ENCODE measurements at places on chromosomes 16 and 17.

GRCh38 chr17:74361230-74362068 lies at the start of gene BTBD17:
Gene BTBD17, minus strand, starts transcription at chr17:74361868. Its CDS starts 49 bp downstream, at chr17:74361819.
- DNase-seq = peak; percentile 53

GRCh38 chr16:62602790-62603189 lies 566.6 kb upstream of the CDH8 start:
- DNase-seq = no peak

DNA sequence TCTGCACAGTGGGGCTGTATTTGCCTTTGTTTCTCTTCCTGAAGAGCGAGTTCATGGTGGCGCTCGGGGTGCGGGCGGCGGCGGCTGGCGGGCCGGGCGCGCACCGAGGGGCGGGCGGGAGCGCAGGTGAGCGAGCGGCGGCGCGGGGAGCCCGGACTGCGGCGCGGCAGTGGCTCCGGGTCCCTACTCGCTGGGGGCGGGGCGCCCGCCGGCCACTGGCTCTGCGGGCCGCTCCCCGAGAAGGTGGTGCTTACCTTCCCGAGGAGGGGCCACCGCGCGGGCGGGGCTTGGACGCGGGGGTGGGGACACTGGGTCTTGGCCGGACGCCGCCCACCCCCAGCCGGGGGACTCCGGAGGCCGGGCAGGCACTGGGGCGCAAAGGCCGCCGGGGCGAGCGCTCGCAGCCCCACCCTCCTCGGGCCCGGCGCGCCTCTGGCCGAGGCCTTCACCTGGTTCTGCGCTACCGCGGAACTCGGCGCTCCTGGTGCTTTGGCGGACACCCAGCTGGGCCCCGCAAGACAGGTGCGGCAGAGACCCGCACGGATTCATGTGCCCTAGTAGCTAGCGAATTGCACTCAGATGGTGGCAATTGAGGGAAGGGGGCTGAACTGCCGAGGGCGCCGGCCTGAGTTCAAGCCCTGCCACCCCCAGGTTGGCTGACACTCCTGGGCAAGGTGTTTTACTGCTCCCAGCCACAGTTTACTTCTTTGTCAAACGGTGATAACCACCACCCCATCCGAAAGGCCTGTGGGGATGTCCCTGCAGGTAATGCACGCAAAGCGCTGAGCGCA lies at the start of gene PPL:
Gene PPL (minus strand): TSS at position 158 of the 791 bp plus-strand sequence. CDS start 103 bp downstream, at position 55.
- no peak for DNase-seq

DNA sequence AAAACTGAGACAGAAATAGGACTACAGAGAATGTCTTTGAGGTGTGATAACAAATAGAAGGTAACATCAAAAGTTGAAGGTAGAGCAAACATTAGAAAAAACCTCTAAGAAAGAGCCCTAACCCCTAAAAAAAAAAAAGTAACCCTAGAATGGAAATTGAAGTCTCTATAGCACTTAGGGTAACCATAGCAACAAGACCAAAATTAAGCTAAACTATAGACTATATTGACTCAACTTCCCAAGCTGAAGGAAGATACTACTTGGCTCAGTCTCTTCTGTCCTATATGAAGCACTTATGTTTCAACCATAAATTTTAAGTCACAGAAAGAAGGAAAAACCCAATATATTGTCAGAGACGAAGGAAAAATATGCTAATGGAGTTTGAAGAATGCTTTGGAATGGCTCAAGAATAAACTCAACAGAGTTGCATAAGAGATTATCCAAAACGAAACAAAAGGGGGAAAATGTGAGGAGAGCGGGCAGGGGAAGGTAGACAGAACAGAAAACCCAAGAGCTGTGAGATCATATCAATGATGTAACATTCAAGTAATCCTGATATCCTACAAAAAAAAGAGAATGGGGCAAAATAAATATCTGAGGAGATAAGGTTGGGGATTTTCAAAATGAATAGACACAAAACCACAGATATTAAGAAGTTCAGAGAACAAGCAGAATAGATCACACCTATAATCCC lies 88.4 kb downstream of the USP32 start:
- DNase-seq = no peak

DNA sequence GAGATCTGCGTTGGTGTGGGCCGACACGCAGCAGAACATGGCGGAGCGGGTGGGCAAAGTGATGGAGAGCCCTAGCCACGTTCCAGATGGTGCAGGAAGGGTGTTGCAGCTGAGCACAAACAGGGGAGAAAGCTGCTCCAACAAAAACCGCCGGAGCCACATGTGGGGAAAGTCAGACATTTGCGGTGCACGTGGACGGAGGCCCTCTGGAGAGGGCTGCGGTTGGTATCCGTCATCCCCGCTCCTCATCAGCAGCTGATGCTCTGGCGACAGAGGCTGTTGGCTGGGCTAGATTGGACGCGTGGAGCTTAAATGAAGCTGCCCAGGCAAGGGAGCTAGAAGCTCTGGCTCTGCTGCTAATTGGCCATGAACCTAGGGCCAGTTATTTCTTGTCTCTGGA lies 43.5 kb upstream of the ADCY9 start:
- no peak for DNase-seq

DNA sequence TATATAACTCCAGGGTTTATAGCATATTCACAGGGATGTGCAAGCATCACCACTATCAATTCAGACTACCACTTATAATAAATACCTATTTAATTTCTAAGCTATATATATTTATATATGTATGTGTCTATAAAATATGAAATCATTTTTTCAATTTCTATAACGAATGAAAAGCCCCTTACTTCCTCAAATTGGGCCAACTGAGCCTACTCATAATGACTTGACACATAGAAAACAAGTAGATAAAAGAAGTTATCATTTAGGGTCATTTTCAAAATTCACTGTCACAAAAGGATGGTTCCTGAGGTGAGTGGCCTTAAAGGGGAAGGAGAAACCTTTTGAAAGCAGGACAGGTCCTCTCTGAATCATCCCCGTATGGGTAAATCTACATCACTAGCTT lies 114.1 kb downstream of the ADCY9 start:
- DNase-seq = no peak
